ENCODE measurements at places on chromosomes 1 and 21.

- no peak for DNase-seq
These were observed 11.1 kb downstream of the IFFO2 start for GRCh38 chr1:18945401-18945849.

DNA sequence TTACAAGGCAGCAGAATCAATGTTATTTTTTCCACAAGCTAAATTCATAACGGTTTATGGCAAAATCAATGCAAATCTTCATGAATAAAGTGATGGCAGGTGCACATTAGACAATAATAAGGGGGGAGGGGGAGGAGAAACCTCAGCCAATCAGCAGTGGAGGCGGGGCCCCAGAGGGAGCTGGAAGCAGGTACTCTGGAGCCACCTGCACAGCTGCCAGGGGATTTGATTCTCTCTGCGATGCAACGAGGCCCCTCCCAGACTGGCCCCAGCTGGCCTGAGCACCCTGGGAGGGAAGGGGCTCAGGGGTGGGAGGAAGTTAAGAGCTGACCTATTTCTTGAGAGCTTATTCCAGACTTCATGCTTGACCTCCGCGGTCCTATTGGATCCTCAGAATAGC is 127.8 kb upstream of the IGSF21 start:
- DNase-seq: no peak

GRCh38 chr1:9448132-9449109 is 90.8 kb upstream of the SLC25A33 start:
- DNase-seq: no peak

DNA sequence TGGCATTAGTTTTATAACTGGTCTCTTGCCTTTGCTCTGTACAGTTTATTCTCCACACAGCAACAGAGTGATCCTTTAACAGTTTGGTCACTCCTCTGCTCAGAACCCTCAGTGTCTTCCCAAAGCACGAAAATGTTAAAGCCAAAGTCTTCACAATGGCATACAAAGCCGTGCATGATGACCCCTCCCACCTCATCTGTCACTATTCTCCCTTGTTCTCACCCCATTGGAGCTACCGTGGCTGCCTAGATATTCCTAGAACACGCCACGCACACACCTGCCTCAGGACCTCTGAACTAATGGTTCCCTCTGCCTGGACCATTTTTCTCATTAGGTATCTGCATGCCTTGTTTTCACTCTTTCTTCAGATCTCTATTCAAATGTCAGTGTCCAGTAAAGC is 8.6 kb upstream of the SEMA4A start:
- no peak for DNase-seq

GRCh38 chr1:100894603-100895539 is at the start of gene EXTL2:
Gene EXTL2, minus strand, starts transcription at chr1:100894842. Its CDS starts 6,085 bp downstream, at chr1:100888757.
- peak; percentile 59 for DNase-seq

DNA sequence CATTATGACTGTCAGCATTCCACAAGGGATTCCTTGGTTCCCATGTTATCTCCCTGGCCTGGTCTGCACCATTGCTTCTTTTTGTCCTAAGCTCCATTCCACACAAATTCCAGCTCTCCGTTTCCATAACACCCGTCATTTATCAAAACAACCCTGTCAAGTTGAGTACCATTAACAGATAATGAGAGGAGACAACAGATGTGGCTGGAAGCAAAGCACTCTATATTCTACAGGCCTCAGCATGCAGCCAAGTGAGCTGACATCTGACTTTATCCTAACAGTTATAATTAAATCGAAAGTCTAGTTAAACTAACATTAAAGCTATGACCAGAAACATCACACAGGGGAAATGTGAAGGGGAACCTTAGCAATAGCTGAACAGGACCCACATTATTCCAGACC is 110.4 kb downstream of the RERE start:
- no peak for DNase-seq

DNA sequence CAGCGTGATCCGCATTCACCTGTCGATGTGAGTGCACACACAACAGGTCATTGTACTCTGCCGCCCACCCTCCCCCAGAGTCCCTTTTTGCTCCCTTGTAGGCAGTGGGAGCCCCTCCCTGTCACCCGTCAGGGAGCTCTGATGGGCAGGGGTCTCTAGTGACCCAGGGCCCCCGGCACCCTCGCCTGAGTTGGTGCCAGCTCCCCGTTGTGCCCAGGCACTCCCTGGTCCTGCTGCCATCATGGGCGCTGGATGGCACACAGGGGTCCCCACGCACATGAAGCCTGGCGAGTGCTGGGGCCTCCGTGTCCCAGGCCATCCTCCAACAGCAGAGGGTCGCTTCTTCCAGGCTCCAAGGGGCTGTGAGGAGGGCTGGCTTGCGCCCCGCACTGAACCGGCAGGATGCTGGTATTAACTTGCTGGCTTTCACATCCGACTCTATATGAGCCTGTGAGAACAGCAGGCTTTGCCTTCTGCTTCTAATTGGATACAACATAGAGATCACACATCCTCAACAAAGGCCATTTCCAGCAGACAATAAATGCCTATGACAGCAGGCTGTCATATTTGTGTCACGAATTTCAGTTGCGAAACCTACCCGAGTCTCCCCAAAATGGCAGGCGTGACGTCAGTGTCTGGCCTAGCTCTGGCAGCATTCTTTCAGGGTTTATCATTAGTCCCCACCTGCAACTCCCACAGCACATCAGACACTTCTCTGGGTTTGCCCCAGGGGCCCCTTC is 35.4 kb downstream of the KIAA1614 start:
- DNase-seq: no peak

DNA sequence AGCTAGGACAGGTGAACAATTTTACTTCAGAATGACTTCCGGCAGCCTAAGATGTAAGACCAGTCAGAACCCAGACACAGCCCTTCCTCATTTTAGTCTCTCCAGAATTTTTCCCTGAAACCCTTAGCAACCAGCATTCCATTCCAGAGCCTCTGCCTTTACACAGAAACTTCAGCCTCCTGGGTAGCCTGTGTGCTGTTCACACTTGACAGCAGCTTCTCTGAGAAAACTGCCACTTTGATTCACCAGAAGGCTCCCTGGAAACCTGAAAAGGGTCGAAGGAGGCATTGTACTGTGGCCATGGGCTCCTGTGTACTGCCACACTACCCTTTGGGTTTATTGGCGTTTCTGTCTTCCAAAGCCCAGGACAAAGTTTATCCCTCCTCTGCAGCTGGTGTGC is 17.4 kb downstream of the HYI start:
- no peak for DNase-seq

DNA sequence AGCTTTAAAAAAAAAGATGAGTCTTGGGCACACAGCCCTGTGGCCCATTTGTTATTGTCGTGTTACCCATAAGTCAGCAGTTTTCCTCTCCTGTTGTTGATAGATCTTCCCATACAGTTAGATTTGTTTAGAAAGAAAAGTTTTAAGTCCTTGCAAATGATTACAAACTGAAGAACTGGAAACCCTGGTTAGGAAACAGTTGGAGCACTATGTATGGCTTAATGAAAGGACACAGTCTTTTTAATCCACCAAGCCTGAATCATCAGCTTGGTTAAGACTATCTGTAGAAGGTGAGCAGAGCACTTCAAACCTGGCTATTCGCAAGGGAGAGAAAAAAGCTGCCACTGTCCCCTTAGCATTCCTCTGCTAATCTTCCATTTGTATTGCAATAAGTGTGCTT is 241.0 kb downstream of the DISC1 start:
- DNase-seq: no peak

- DNase-seq: no peak
These were observed 20.6 kb downstream of the CCDC190 start for GRCh38 chr1:162840250-162840839.

DNA sequence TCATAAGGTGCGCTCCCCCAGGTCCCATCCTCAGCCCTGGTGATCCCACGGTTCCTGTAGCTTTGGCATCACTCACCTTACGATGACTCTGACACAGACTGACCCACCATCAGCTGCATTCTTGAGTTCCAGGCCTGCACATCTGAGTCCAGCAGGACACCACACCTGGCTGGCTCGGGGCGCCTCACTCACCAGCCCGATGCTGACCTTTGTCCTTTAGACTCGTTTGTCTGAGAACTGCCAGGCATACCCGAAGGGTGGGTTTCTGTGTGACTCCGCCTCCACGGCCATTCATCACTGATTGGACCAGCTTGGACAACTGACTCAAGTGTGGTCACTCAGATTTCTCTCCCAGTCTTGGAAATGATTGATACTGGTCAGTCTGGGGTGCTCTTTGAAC is 129.4 kb upstream of the CSF3R start:
- no peak for DNase-seq

- DNase-seq: no peak
These were observed 7.3 kb downstream of the BOLA1 start for GRCh38 chr1:149906570-149907075.
